ENCODE measurements at places on chromosomes 2 and 18. TPM values are rescaled to one million over a fixed set of nuclear protein-coding genes. Genes with fewer than 3 reads are reported as not detected.

DNA sequence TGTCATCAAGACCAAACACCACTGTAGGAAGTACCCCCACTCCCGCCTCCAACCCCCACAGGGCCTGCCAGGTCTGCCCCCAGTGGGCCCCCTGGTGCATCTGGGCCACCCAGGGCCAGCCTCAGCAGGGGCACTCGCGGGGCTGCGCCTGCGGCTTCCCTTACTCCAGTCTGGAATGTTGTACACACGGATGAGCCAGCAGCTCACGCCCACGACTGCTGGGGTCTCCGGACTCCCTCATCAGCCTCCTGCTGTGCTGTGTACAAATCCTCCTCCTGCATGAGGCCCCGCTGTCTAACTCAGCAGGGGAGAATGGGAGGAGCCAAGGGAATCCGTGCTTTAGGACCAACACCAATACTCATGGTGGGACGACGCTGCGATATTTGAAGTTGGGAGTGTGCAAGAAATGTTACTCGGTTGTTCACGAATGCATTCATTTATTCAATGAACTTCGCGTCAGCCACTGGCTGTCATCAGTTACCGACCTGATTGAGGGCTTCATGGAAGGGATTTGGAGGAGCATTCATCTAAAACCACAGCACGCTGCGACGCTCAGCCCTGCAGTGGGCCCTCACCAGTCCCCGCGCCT lies 654 bp upstream of the ASB1 start:
- no peak for DNase-seq
- H3K4me3 ChIP-seq = peak overlapping the region; percentile 95
- peak overlapping the region; percentile 90 for H3K27ac ChIP-seq
- no peaks in the 10 kb centered on the region for H3K4me1 ChIP-seq
- no peaks in the 10 kb centered on the region for H3K36me3 ChIP-seq

DNA sequence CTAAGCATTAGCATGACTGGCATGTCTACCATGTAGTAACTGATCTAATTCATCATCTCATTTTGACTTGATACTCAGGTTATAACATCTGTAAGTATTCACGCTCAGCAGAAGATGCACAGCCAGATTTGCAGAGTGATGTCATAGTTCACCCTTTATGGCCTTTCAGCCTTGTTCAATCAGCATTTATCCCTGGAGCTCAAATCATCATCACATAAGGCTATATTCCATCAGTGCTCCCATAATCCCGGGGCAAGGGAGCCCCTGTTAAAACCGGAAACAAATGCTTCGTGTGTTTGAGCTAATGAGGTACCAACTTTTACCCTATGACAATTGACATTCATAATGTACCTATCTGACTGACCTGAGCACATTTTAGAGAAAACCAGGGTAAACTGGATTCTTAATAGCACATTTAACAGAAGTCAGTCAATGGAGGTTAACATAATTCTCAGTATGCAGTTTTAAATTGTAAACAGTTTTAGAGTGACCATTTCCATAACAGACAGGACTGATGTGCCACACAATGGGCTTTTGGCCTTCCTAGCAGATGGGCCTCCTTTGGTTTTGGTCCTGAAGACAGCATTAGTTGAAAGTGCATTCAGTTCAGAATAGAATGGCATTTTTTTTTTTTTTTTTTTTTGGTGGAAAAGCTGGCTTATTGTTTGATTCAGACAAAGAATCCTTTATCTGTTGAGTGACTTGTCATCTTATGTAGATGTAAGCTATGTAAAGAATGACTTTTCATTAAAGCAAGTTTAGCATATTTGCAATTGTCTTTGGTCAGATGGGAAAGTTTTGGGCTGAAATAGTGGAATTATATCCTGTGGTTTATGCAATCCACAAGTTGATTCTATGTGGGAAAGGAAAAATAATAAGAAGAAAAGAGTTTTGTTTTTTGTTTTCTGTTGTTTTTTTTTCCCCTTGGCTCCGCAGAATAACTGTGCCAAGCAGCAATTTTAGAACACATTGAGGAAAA lies 866.0 kb upstream of the ACVR2A start:
- DNase-seq = no peak
- H3K27ac ChIP-seq = no peak overlapping the region
- no peaks in the 10 kb centered on the region for H3K4me1 ChIP-seq
- H3K4me3 ChIP-seq = no peak overlapping the region

- H3K4me1 ChIP-seq = peaks cover 2% of the 10 kb centered on the region
- DNase-seq = no peak
- H3K36me3 ChIP-seq = no peaks in the 10 kb centered on the region
- no peaks in the 10 kb centered on the region for H3K27me3 ChIP-seq
- H3K4me3 ChIP-seq = peak overlapping the region; percentile 24
- H3K27ac ChIP-seq = peak overlapping the region; percentile 19
Measured at GRCh38 chr2:182426082-182426917, 536 bp downstream of the PDE1A start.

GRCh38 chr2:41763141-41763540 lies 284.7 kb upstream of the PKDCC start:
- no peaks in the 10 kb centered on the region for H3K27me3 ChIP-seq
- no peaks in the 10 kb centered on the region for H3K36me3 ChIP-seq
- no peak for DNase-seq
- no peak overlapping the region for H3K27ac ChIP-seq

The BMP10 gene
- total RNA-seq = not detected

DNA sequence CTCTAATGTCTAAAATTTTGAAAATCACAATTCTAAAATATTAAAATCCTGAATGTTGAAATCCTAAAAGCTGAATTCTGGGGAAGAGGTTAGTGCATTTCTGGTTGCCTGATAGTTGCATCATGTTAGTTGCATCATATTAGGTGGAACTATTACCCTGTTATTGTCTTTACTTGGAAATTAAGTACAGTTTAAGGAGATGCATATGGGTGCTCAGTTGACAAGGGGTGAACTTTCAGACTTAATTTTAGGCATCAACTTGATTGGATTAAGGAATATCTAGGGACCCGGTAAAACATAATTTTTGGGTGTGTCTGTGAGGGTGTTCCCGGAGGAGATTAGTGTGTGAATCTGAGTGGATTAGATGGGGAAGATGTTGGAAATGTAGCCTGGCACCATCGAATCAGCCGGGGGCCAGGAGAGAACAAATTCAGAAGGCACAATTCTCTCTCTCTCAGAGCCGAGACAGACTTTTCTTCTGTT lies 409.8 kb downstream of the PLCL1 start:
- H3K4me1 ChIP-seq = no peaks in the 10 kb centered on the region
- no peak for DNase-seq
- H3K4me3 ChIP-seq = no peak overlapping the region
- no peak overlapping the region for H3K27ac ChIP-seq
- no peaks in the 10 kb centered on the region for H3K27me3 ChIP-seq

The REEP1 gene
- total RNA-seq = 6.6 TPM

- no peaks in the 10 kb centered on the region for H3K27me3 ChIP-seq
- H3K27ac ChIP-seq = no peak overlapping the region
- H3K4me1 ChIP-seq = no peaks in the 10 kb centered on the region
- DNase-seq = no peak
Measured at GRCh38 chr18:69763002-69763401, 184.7 kb downstream of the CD226 start.

The MC2R gene
- not detected for total RNA-seq

DNA sequence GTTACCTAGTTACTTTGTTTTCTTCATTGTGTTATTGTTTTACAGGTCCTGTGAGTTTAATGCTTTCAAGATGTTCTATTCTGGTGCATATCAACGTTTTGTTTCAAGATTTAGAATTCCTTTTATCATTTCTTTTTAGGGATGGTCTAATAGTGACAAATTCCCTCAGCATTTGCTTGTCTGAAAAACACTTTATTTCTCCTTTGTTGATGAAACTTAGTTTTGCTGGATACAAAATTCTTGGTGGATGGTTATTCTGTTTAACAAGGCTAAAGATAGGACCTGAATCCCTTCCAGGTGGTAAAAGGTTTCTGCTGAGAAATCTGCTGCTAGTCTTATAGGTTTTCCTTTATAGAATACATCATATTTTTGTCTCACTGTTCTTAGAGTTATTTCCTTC lies 102.3 kb downstream of the RND3 start:
- no peaks in the 10 kb centered on the region for H3K4me1 ChIP-seq
- DNase-seq = no peak
- no peak overlapping the region for H3K27ac ChIP-seq
- H3K36me3 ChIP-seq = no peaks in the 10 kb centered on the region
- H3K4me3 ChIP-seq = no peak overlapping the region
- no peaks in the 10 kb centered on the region for H3K27me3 ChIP-seq

GRCh38 chr2:37653805-37654378 lies 17.6 kb downstream of the CDC42EP3 start:
- peaks cover 14% of the 10 kb centered on the region for H3K4me1 ChIP-seq
- peak overlapping the region; percentile 53 for H3K27ac ChIP-seq
- H3K36me3 ChIP-seq = no peaks in the 10 kb centered on the region
- no peaks in the 10 kb centered on the region for H3K27me3 ChIP-seq
- H3K4me3 ChIP-seq = no peak overlapping the region
- DNase-seq = peak; percentile 30

GRCh38 chr18:5452943-5453443 lies 90.8 kb downstream of the EPB41L3 start:
- no peak overlapping the region for H3K27ac ChIP-seq
- no peaks in the 10 kb centered on the region for H3K36me3 ChIP-seq
- no peak overlapping the region for H3K4me3 ChIP-seq
- H3K27me3 ChIP-seq = no peaks in the 10 kb centered on the region

- no peaks in the 10 kb centered on the region for H3K36me3 ChIP-seq
- no peak for DNase-seq
- H3K27me3 ChIP-seq = no peaks in the 10 kb centered on the region
- no peak overlapping the region for H3K4me3 ChIP-seq
- no peak overlapping the region for H3K27ac ChIP-seq
- peaks cover 6% of the 10 kb centered on the region for H3K4me1 ChIP-seq
Measured at GRCh38 chr2:237570776-237571335, 4.5 kb downstream of the PRLH start.

GRCh38 chr2:79638954-79639353 lies 126.1 kb downstream of the CTNNA2 start:
- H3K36me3 ChIP-seq = no peaks in the 10 kb centered on the region
- no peak for DNase-seq
- no peak overlapping the region for H3K4me3 ChIP-seq
- H3K4me1 ChIP-seq = no peaks in the 10 kb centered on the region

- no peak overlapping the region for H3K27ac ChIP-seq
- no peaks in the 10 kb centered on the region for H3K36me3 ChIP-seq
- H3K27me3 ChIP-seq = no peaks in the 10 kb centered on the region
Measured at GRCh38 chr2:111706481-111707001, 177.5 kb downstream of the ANAPC1 start.

The DSC1 gene
- 2.1 TPM for total RNA-seq

GRCh38 chr2:201820383-201821007 lies 14.2 kb downstream of the CDK15 start:
- no peaks in the 10 kb centered on the region for H3K4me1 ChIP-seq
- no peak overlapping the region for H3K4me3 ChIP-seq
- DNase-seq = no peak
- H3K27ac ChIP-seq = no peak overlapping the region

GRCh38 chr18:44465381-44465841 lies 215.3 kb upstream of the SETBP1 start:
- H3K27me3 ChIP-seq = no peaks in the 10 kb centered on the region
- H3K36me3 ChIP-seq = no peaks in the 10 kb centered on the region
- no peak for DNase-seq
- H3K27ac ChIP-seq = no peak overlapping the region
- no peak overlapping the region for H3K4me3 ChIP-seq

The MYO3B gene
- total RNA-seq = 0.74 TPM

DNA sequence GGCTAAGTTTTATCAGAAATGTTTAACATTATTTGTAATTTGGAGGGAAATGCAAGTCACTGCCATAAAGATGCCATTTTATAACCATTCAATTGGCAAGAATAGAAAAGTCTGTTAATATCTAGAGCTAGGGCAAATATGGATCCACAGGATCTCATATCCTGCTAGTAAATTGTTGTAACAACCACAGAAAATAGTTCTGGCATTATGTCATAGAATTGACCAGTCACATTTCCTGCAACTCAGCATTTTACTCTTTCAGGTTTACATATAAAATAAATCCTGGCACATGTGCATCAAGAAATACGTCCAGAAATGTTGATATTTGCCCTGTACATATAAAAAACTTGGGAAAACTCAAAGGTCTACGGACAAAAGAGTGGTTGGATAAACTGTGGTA lies 32.9 kb downstream of the OSBPL6 start:
- H3K27ac ChIP-seq = no peak overlapping the region
- H3K4me3 ChIP-seq = no peak overlapping the region
- no peaks in the 10 kb centered on the region for H3K4me1 ChIP-seq
- no peaks in the 10 kb centered on the region for H3K27me3 ChIP-seq

DNA sequence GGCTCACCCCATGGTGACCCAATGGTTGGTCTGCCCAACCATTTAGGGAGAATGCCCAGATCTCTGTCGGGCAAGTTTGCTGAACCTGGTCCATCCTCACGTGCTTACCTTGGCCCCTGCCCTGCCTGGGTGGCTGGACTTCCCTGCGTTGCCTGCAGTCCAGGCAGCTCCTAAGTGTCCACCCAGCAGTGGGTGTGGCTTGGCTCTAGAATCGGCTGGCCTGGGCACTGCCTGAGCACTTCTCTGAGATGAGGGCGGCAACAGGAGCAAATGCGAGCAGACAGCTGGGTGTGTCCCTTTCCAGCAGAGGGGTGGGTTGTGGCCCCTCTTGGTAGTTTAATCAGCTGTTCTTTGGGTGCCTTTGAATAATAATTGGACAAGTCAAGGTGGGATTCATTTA lies 11.3 kb downstream of the PCARE start:
- no peaks in the 10 kb centered on the region for H3K36me3 ChIP-seq
- H3K4me1 ChIP-seq = peaks cover 3% of the 10 kb centered on the region
- DNase-seq = no peak
- H3K4me3 ChIP-seq = no peak overlapping the region
- no peak overlapping the region for H3K27ac ChIP-seq

- H3K27me3 ChIP-seq = no peaks in the 10 kb centered on the region
- no peak for DNase-seq
- no peak overlapping the region for H3K27ac ChIP-seq
- H3K4me3 ChIP-seq = no peak overlapping the region
- H3K36me3 ChIP-seq = no peaks in the 10 kb centered on the region
Measured at GRCh38 chr18:74715306-74715705, 117.6 kb downstream of the ZNF407 start.

GRCh38 chr2:83109284-83109683 lies 1349.8 kb downstream of the SUCLG1 start:
- H3K4me1 ChIP-seq = no peaks in the 10 kb centered on the region
- no peak for DNase-seq
- H3K36me3 ChIP-seq = no peaks in the 10 kb centered on the region
- no peaks in the 10 kb centered on the region for H3K27me3 ChIP-seq

- H3K36me3 ChIP-seq = no peaks in the 10 kb centered on the region
- H3K27me3 ChIP-seq = no peaks in the 10 kb centered on the region
- no peaks in the 10 kb centered on the region for H3K4me1 ChIP-seq
- H3K27ac ChIP-seq = no peak overlapping the region
Measured at GRCh38 chr2:96970910-96971309, 15.5 kb downstream of the FAM178B start.

The CACNB4 gene
- 15.4 TPM for total RNA-seq

The SDC1 gene
- 103 TPM for total RNA-seq

GRCh38 chr2:61009355-61009754 lies 8.2 kb upstream of the PEX13 start:
- H3K4me3 ChIP-seq = no peak overlapping the region
- no peaks in the 10 kb centered on the region for H3K4me1 ChIP-seq
- H3K27ac ChIP-seq = no peak overlapping the region
